AG08396 (cell line): ENCODE measurements at places on chromosomes 11 and 22.

- no peak for DNase-seq
Observed at GRCh38 chr11:117305145-117305544, 10.9 kb downstream of the BACE1 start.

- DNase-seq = no peak
Observed at GRCh38 chr22:40212121-40212520, 34.4 kb downstream of the TNRC6B start.

GRCh38 chr22:49966041-49966773 is 5.6 kb downstream of the PIM3 start:
- DNase-seq = no peak

GRCh38 chr22:48855593-48856307 is 971.9 kb downstream of the BRD1 start:
- DNase-seq = no peak

- no peak for DNase-seq
Observed at GRCh38 chr11:119816660-119817059, 87.7 kb upstream of the NECTIN1 start.

DNA sequence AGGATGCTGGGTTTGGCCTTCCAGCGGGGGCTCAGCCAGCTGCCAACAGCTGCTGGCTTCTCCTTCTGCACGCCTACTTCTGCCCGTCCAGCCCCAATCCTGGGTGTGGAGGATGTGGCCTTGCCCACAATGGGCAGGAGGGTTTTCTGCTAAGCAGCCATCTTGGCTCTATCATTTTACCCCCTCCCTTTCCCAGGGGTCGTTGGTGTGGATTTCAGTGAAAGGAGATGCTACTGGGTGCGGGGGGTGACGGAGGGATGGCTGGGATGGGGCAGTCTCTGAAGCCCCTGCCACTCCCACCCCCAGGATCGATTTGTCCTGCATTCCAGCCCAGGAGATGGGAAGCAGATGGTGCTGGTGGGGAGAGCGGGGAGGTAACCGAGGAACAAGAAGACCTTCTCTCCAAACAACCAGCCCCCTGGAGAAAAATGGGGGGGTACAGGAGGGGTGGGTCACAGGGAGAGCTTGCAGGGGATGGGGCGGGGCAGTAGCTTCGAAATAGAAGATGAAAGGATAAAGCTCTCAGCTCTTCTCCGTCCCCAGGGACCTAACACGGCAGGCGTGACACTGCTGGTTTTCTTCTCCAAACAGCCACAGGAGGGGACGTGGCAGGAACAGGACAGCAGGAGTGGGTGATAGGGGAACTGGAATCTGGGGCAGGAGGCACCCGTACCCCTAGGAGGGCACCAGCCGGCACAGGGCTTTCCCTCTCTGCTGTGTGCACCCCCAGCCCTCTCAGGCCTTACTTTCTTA is 68.9 kb downstream of the NECTIN1 start:
- DNase-seq = no peak

GRCh38 chr11:92504004-92504403 is 279.4 kb downstream of the FAT3 start:
- DNase-seq = no peak

GRCh38 chr11:73310661-73311393 is 2.8 kb downstream of the ARHGEF17 start:
- DNase-seq = no peak

GRCh38 chr11:108803776-108804175 is 138.9 kb downstream of the DDX10 start:
- peak; percentile 7 for DNase-seq

DNA sequence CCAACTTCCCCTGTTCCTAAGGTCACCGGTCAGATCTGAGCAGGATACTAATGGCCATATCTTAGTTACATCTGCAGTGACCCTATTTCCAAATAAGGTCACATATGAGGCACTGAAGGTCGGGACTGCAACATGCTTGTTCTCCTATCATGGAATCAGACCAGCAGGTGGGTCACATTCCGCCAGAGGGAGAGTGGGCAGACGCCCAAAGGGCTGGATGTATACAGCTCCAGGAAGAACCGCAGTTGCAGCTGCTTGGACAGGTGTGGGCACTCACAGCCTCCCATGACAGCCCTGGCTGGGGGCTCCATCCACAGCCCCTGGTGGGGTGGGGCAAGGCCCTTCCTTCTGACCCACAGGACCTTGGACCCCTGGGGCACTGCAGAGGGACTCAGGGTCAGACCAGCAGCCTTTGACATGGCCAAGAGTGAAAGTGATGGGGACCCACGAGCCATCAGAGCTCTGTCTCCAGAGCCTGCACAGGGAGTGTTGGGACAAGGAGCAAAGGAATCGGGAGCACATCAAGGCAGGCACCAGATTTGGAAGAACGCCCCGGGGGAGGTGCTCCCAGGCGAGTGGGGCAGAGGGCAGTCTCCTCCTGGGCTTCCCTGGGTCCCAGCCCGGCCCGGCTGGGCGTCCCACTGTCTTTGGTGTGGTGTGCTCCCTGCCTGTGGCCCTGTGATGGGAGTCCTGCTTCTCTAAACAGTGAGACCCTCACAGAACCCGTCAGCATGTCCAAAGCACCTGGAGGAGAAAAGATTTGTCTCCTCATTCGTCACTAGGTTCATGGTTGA is 13.3 kb upstream of the CD81 start:
- DNase-seq = no peak

DNA sequence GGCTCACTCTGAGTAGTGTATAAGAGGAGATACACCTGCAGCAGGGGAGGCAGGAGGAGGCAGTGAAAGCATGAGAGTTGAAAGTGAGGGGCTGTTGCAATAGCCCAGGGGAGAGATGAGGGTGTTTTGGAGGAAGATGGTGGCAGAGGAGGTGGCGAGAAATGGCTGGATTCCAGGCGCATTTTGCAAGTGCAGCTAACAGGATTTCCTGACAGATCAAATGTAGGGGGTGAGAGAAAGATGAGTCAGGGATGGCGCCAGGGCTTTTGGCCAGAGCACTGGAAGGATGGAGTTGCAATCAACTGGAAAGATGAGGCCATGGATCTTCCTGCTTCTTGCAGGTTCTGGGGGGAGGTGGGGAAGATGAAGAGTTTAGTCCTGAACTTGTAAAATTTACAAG is 16.8 kb upstream of the TSPAN18 start:
- DNase-seq = no peak

GRCh38 chr11:11155962-11156815 is 196.9 kb downstream of the CSNK2A3 start:
- DNase-seq = peak; percentile 17

DNA sequence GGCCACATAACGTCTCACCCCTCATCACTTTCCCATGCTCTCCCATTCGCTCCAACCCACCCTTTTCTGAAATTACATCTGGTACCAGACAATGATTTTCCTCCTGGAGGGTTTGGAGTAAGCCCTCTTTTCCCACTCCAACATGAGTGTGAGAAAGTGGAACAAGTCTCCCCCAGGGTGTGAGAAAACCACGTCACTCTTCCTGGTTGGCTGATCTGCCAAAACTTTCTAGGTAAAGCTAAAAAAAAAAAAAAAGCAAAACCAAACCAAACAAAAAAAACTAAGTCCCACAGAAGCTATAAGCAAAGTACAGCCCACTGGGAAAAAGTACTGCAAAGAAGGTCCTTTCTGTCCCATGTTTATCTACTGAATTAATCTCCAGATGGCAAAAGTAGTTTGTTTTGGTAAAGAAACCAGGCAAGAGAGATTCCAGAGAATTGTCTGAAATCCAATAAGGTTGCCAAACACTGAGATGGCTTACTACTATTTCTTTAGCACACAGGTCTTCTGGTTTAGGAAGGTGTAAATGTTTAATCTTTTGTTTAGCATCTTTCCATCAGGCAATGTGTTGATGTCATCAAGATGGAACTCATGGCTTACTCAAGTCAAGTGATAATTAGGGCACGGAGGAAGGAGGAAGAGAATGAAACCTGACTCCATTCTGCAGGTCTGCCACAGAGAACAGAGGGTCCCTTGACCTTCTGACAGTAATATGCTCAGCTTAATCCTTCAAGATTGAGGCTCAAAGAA is 395.6 kb downstream of the LARGE1 start:
- DNase-seq = no peak

GRCh38 chr11:125935618-125936199 is 10.1 kb upstream of the VSIG10L2 start:
- no peak for DNase-seq

DNA sequence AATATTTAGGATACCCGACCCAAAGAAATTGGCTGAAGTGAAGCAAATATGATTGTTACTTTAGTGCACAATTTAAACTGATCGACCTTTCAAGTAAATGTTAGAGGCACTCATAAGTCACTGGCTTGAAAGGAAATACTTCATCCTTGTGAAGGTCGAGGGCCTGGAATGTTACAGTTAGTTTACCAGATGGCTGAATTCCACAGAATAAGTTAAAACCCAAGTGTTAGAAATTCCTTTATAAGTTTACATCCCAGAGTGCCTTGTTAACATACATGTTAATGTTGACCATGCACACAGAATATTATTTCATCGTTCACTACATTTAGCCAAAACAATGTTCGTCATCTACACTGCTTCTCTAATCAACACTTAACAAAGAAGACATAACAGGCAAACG is 235.5 kb upstream of the ANO3 start:
- no peak for DNase-seq

- DNase-seq = no peak
Observed at GRCh38 chr11:67367761-67368227, 5.6 kb downstream of the CLCF1 start.

DNA sequence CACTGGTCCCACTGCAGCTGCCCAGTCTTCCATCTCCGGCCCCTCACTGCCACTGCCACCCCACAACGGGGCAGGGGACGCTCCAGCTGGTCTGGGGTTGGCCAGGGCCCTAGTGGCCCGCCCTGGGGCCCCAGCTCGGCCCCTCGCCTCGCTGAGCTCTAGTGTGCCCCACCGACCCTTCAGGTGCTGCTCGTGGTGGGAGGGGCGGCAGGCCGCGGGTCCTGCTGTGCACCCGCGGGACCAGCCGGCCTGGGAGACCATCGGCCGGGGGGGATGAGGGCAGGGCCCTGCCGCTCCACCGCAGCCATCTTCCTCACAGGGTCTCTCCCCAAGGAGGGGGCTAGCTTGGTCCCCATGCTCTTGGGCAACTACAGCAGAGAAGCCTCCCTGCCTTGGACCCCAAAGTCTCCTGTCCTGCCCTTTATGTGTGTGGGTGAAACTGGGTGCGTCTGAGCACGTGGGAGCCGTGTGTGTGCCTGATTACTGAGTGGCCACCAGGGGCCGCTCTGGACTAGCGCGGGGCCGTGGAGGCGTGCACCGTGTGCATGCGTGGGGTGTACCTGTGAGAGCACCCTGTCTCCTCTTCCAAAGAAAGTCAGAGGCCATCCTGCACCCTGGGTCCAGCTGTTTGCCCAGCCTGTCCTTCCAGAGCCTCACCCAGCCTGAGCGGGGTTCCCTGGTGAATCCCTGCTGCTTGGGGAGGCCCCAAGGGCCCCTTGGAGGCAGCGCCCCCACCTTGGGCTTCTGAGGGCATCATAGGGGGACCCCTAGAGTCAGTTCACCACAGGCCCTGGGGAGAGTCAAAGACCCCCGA is 6.0 kb upstream of the ACR start:
- DNase-seq = peak; percentile 88

DNA sequence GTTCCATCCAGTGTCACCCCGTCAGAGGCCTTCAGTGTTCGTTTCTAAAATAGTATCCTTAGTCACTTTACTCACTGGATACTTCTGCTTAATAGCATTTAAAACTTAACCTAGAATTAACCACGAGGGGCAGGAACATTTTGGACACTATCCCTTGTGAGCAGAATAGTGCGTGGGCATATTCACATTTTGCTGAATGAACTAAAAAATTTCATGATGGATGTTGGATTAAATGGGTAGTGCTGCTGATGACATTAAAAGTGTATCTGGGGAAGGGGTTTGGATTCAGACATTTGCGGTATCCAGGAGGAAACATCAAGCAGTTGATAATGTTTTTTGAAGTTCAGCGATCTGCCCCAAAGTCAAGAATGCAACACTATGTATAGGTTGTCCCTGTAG is 750 bp upstream of the NAT10 start:
- DNase-seq = no peak

- DNase-seq = no peak
Observed at GRCh38 chr11:101617735-101618332, 34.0 kb upstream of the TRPC6 start.

DNA sequence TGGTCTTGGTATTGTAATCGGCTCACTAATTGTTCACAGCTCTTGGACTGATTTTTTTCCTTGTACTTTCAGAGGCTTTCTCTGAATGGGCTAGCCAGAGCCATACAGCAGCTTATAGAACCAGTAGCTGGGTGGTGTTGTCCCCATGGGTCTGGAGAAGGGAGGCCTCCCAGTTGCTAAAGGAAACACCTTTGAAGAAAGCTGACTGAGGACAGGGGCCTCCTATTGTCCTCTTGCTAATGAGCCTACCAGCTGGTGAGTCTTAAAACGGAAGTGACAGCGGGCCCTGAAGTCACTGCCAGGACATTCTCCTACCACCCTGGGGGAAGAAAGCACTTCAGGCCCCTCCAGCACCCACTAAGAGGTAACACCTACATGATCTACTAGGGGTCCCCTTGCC is 9.9 kb downstream of the FADS3 start:
- DNase-seq = no peak

DNA sequence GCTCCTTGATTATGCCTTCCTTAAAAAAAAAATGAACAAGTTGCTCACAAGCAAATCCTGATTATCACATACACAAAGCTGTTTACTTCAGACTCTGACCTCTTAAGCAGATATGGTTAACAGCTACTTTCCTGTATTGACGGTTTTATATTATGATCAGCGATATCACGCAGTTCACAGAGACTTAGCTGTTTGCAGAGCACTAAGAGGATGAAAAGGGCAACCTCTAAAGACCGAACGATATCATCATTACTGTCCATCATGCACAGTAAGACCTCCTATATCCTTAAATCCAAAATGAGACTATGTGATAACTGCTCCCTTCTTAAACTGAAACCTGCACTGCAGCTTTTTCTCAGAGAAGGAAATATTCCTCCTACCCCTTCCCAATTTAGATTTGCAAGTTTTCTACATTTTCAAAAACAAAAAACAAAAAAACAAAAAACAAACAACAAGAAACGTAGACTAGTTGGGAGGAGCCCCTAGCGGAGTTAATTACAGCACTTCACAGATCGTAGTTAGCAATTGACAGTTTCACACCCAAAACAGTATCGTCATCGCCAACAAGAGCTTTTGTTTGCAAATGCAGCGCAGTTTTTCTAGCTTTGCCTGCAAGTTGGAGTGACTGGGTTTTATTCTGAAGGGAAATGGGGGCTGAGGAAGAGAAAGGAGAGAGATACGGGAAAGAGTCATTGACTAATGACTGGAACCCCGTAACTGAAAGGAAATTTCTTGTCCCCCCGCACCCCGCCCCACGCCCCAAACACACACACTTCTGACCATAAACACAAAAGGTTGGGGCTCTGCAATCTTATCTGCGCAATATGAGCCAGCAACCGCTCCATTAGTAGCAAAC is 1.2 kb downstream of the DDX6 start:
- peak; percentile 13 for DNase-seq

GRCh38 chr11:47131136-47131535 is 45.5 kb downstream of the ARFGAP2 start:
- no peak for DNase-seq

DNA sequence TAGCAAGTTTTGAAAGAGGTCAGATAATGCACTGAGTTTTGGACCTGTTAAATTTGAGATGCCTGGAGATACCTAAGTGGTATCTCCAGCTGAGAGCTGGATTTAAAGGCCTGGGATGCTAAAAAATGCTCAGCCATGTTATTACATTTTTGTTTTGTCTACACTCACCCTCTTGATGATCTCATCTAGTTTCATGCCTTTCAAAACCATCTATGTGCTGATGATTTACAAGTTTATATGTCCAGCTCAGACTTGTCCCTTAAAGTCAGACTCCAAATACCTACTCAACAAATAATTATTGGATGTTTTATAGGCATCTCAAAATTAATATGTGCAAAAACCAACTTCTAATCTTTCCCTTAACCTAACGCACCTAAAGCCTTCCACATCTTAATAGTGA is 103.6 kb upstream of the OR9G4 start:
- no peak for DNase-seq
